ENCODE measurements at places on chromosomes 1 and 21.

DNA sequence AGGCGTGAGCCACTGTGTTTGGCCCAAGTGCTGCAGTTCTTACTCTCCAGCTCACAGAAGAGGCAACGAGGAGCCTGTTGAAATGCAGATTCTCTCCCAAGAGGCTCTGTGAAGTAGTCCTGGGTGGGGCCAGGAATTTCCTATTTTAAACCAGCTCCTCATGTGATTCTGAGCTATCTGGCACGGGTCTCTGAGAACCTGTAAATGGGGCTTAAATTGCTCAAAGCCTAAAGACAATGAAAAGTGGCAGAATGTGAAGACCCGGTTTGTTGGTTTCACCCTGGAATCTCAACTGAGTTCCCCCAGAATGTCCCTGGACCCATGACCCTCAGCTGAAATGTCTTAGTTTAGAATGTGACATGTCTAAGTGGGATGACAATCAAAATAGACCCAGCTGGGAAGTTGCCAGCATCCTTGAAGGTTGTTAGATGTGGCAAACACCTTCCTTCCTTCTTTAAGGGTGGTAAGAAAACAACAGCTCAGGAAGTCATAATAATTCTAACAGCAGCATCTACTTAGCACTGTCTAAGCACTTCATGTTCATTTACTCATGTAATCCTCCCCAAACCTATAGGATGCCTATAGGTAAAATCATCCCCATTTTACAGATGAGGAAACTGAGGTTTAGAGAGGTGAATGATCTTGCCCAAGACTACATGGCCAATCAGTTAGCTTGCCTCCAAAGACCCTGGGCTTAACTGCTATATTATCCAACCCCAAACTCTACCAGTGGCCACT lies 20.9 kb upstream of the ATP5PO start:
- DNase-seq = no peak

- DNase-seq = no peak
Measured at GRCh38 chr1:17525996-17526686, 13.4 kb upstream of the ARHGEF10L start.

GRCh38 chr1:117121589-117122329 lies at the start of gene TRIM45:
TRIM45 (minus strand) TSS chr1:117121749; CDS start chr1:117121201, 548 bp downstream.
- DNase-seq = peak; percentile 65

DNA sequence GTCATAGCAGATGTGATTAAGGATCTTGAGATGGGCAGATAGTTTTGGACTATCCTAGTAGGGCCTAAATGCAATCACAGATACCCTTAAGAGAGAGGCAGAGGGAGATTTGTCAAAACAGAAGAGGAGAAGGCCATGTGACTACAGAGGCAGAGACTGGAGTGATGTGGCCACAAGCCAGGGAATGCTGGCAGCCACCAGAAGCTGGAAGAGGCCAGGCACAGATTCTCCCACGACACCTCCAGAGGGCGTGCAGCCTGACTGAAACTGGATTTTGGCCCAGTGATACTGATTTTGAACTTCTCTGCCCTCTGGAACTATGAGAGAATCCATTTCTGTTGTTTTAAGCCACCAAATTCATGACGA lies 52.1 kb upstream of the EPS8L3 start:
- no peak for DNase-seq

DNA sequence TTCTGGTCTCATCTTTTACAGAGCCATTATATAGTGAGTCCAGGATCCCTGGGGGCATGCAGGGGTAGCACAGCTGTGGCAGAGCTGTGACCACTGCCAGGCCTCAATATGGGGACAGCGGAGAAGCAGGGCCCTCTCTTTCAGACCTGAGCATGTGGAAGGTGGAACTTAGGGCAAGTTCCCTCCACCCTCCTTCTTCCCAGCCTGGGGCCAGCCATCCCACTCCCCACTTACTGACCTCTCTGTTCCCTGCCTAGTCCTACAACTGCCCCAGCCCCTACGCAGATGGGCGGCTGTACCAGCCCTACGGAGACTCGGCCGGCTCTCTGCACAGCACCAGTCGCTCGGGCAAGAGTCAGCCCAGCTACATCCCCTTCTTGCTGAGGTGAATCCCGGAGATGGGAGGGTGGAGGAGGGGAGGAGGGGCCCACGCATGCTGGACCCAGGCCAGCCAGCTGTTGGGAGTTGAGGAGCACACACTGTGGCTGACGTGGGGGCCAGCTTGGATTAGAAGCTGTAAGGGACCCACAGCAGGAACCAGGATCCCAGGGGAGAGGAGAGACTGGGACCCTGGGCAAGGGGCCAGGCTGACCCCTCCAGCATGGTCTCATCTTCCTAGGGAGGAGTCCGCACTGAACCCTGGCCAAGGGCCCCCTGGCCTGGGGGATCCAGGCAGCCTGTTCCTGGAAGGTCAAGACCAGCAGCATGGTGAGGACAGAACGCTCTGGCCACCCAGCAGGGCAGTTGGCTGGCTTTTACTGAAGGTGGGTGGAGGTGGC lies 10.7 kb downstream of the PSRC1 start:
- no peak for DNase-seq

- no peak for DNase-seq
Measured at GRCh38 chr1:36635284-36635683, 152.6 kb upstream of the CSF3R start.

- DNase-seq = no peak
Measured at GRCh38 chr1:63906047-63906704, 132.4 kb downstream of the ROR1 start.

- no peak for DNase-seq
Measured at GRCh38 chr1:76492752-76493430, 374.4 kb upstream of the ST6GALNAC5 start.

Measured in stimulated activated CD8-positive, alpha-beta memory T cell treated with anti-CD3 and anti-CD28 coated beads, Interleukin-4, amount 100 ng/mL, for 4 hours (primary cell).